ENCODE measurements at places on chromosomes 16 and 17.

DNA sequence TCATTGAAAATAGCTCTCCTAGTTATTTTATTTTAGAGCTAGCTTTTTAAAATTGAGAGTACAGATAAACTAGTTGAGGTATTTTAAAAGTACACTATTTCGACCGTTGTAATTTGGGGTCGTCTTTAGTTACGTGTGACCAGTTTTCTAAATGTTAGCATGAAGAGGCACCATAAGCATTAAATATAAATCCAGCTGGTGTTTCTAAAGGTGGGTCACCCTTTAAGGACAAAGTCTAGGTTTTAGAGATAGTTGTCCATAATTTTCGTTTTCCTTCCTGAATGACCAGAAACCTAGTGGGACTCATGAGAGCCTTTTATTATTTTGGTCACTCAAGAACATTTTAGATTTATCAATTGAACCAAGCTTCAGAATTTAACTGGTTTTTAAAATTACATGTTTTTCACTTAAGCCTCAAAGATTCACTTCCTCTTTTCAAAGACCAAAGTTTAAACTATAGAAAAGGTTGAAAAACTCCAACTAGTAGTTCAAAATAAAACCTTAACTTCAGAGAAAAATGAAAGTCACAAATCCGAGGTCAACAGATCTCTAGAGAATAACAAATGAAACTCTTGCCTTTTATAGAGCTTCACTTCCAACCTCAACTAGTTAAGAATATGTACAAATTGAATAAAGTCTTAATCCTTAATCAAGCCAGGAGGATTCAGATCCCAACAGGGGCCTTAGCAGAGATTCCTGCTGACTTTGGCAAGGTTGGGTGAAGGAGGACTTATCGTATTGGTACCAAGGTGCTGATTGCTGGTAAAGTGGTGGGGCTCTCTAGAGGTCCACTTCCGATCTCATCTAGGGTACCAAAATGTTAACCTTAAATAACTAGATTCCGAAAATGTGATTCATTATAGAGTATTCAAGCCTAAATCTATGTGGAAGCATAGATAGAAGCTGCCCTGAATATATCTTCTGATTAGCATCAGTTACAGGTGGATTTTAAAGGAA lies 32.5 kb downstream of the PHKB start:
- no peak for DNase-seq

DNA sequence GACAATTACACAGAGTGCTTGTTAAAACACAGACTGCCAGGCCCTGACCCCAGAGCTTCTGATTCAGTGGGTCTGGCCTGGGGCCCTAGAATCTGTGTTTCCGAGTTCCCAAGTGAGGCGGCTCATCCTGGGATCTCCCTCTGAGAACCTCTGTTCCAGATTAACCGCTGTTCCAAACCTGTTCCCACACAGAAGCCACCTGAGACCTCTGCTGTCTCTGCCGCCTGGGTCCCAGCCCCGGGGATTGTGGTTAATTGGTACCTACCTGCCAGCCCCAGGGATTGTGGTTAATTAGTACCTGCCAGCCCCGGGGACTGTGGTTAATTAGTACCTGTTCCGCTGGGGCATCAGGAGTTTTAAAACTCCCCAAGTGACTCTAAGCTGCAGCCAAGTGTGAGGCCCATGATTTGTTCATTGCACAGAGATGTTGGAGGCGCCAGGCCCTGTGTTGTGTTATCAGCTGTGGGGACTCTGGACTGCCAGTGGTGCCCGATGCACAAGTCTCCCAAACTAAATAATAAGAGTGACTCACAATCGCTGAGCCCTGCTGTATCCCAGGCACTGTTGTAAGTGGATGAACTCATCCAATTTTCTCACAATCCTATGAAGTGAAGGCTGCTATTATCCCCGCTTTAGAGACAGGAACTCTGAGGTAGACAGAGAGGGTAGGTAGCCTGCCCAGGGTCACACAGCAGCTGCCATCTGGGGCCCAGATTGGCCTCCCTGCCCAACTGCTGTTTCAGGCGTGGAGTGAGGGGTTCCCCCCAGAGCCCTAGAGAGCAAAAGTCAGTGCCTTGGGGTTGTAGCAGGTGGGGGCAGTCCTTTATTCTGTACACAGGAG lies 219.7 kb downstream of the IRF8 start:
- no peak for DNase-seq

GRCh38 chr17:72332367-72332766 lies 211.5 kb downstream of the SOX9 start:
- DNase-seq, result no peak

GRCh38 chr16:80938004-80938878 lies 68.4 kb downstream of the CMC2 start:
- DNase-seq, result no peak

GRCh38 chr16:80614908-80615671 lies 74.3 kb downstream of the DYNLRB2 start:
- DNase-seq, result no peak

- no peak for DNase-seq
These were observed 64.5 kb downstream of the RBFOX3 start for GRCh38 chr17:79546386-79546785.

DNA sequence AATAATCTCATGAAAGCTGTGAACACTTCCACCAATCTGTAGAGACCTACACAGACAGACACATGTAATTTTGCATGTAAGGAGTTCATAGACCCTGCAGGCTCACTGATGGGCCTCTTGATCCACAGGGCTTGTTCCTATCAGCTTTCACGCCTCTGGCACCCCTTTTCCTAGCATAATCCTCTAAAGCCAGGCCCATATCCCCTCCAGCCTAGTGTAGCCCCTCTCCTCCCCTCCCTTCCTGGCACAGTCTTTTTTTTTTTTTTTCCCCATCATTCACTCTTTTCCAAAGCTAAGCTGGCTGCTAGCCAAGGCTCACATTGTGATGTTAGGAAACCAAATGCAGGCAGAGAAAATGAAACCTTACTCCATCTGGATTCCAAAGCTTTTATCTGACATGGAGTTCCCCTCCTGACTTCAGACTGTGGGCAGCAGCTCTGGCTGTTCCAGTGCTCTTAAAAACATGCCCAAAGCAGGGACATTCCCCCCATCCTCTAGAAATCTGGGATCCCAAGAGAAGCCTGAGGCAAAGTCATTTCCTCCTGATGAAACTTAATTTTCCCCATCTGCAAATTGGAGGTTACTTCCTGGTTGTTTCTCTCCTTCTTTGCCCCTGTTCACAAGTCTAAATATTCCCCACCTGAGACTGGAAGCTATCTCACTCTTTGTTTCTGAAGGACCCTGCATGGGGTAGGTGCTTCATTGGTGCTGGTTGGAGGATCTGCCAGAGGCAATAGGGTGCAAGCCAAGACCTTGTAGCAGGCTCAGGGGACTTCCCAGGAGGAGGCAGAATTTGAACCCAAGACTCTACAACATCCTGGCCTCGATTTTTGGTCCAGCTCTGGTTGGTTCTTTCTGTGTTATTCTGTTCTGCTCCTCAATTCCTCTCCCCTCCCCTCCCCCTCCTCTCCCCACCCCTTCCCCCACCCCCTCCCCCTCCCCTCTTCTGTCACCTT lies 9.9 kb upstream of the CCL5 start:
- peak; percentile 65 for DNase-seq

- no peak for DNase-seq
These were observed 199.3 kb upstream of the CHMP6 start for GRCh38 chr17:80792373-80792781.

- no peak for DNase-seq
These were observed 2.8 kb downstream of the MAPK8IP3 start for GRCh38 chr16:1708768-1709180.

DNA sequence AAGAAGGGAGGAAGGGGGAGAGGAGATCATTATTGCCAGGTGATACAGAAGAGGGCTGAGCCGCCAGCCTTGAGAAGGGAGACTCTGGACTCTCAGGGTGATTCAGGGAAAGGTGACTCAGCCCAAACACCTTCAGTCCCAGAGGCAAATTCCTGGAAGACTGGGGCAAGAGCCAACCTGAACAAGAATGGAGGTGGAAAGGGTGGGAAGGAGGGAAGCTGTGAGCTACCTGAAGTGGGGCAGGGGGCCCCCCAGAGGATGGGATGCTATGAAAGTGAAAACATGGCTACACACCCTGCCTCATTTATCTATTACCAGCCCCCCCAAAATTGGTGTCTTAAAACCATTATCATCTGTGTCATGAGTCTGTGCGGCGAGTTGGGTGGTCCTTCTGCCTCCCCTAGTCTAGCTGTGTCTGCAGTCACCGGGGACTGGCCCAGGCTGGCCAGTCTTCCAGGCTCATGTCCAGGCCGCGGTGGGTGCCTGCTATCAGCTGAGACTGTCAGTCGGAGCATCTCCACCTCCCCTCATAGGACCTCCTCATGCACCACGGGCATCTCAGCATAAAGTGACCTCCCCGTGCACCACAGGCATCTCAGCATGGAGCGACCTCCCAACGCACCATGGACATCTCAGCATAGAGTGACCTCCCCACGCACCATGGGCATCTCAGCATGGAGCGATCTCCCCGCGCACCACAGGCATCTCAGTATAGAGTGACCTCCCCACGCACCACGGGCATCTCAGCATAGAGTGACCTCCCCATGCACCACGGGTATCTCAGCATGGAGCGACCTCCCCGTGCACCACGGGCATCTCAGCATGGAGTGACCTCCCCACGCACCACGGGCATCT lies 3.2 kb upstream of the SLC47A2 start:
- DNase-seq, result no peak

- DNase-seq, result no peak
These were observed 13.9 kb downstream of the NXPH3 start for GRCh38 chr17:49589577-49589927.

DNA sequence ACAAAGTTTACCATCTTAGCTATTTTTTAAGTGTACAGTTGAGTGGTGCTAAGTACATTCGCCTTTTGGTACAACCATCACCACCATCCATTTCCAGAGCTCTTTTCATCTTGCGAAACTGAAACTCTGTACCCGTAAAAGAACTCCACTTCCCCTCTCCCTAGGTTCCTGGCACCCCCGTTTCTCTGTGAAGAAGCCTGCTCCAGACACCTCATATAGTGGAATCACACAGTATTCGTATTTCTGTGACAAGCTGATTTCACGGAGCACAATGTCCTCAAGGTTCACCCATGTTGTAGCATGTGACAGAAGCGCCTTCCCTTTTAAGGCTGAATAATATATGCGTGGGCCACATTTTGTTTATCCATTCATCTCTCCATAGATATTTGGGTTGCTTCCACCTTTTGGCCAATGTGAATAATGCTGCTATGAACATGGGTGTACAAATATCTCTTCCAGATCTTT lies 54.2 kb upstream of the MAP3K14 start:
- DNase-seq, result no peak

GRCh38 chr17:4863321-4863720 lies 30.2 kb downstream of the MINK1 start:
- DNase-seq, result no peak
